CD4-positive, alpha-beta T cell treated with Interleukin-17A for 1 hour (primary cell): ENCODE measurements at places on chromosomes 5 and 9.

- DNase-seq = no peak
These were observed 97.9 kb downstream of the COL23A1 start for GRCh38 chr5:178492278-178492677.

DNA sequence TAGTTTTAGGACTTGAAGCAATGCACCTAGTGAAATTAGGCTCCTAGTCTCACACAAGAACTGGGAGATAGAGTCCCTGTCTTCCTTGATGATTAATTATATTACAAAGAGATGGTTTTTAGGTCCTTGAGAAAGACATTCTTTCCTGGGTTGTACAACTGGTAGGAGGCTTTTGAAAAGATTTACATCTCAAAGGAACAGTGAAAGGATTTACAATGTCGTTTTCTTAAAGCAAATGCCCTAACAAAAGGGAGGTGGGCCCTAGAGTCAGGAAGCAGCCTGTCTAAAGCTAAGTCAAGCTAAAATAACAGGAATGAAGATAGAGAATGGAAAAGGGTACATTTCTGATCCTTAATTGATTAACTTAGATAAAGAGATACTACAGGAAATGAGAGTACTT lies 102.2 kb upstream of the IL7R start:
- DNase-seq = no peak

DNA sequence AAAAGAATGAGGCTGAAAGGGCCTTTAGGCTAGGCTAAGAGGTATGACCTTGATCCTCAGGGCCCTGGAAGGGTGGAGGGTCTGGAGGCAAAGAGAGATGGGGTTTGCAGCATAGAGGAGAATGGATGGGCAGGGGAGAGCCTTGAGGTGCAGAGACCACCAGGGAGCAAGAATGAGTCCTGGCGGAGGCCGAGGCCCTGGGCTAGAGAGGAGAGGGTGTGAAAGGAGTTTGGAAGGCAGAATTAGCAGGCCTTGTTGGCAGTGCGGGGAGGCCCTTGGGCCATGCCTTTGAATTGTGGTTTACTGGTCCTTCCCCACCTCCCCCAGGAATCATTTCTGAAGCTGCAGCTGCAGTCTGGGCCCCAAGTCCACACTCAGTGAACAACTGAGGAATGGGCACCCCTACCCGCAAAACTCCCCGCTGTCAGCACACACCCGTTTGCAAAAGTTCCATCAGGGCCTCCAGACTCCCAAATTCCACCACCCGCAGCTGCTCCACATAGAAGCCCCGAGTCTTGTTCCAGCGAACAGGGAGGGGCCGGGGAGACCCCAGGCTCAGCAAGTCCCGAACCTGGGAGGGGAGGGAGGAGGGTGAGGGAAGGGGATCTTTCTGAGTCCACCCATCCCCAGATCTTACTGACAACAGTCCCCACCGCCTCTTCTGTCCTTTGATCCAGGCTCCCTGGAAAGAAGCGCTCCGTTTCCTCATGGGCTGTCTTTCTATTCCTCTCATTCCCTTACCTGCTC lies 2.1 kb downstream of the KIF12 start:
- DNase-seq = no peak

DNA sequence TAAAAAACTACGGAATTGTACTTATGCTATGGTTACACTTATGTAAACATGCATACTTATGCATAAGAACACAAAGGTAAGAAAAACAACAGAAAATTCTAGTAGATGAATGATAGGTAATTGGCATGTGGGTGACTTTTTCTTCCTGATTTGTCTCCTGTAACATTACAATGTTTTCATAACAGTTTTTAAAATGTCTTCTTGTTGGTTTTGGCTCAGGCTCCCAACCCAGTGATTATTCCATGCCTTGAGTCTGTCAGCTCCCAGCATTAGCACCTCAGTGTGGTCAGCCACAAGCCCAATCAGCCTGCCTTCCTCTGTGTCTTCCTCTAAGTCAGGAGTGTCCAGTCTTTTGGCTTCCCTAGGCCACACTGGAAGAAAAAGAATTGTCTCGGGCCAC lies 7.9 kb upstream of the FOXE1 start:
- no peak for DNase-seq

GRCh38 chr9:121266906-121267650 lies 884 bp upstream of the GSN start:
- DNase-seq = no peak

GRCh38 chr9:129359916-129360536 lies 182.0 kb upstream of the IER5L start:
- DNase-seq = no peak

GRCh38 chr9:32926911-32927310 lies 74.5 kb downstream of the APTX start:
- no peak for DNase-seq

DNA sequence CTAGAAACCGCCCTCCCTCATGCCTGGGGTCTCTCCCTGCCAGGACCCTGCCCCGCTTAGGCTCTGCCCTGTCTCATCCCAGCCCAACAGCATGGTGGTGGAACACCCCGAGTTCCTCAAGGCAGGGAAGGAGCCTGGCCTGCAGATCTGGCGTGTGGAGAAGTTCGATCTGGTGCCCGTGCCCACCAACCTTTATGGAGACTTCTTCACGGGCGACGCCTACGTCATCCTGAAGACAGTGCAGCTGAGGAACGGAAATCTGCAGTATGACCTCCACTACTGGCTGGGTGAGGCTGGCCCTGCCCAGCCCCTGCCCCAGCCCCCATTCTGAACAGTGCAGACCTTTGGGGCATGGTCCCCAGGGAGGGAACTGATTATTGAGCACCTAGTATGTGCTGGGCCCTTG lies 33.9 kb downstream of the GSN start:
- no peak for DNase-seq

- no peak for DNase-seq
These were observed 223.2 kb downstream of the PBX3 start for GRCh38 chr9:125970340-125970739.

- no peak for DNase-seq
These were observed 80.9 kb downstream of the BARX1 start for GRCh38 chr9:93874242-93874641.

GRCh38 chr5:64145216-64145895 lies 20.3 kb upstream of the RNF180 start:
- DNase-seq = no peak

DNA sequence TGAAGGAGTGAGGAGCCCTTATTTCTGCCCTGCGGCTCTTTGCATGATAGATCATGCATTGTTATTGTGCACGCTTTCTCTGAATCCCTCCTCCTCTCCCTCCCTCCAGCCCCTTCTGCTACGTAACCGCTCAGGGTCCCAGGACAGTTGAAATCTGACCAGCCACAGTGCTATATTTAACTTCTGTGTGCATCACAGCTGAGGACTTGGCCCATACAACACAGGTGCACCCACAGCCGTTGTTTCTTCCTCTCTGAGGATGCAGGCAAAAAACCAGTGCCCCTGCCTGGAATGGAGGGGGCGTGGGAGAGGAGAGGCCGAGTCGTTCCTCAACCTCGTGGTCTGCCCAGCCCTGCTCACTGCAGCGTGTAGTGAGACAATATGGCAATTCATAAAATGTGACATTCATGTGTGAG lies 335.6 kb upstream of the CLINT1 start:
- no peak for DNase-seq

GRCh38 chr9:21070171-21070571 lies 7.6 kb downstream of the IFNB1 start:
- DNase-seq = no peak

DNA sequence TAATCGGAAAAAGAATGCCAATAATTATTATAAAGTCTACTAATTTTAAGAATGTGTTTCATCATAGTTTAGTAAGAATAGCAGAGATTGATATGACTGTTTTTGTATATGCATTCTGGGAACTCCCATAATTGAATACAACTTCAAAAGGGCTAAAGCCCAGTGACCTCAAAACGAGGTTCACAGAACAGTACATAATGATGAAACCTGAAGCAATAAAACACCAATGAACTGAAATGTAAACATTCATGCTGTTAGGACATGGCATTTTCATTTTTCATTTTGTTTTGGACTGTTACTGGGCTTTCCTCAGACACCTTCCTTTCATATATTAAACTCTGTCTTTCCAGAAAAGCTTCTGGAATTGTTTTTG lies 684 bp upstream of the JMY start:
- DNase-seq = peak; percentile 23

DNA sequence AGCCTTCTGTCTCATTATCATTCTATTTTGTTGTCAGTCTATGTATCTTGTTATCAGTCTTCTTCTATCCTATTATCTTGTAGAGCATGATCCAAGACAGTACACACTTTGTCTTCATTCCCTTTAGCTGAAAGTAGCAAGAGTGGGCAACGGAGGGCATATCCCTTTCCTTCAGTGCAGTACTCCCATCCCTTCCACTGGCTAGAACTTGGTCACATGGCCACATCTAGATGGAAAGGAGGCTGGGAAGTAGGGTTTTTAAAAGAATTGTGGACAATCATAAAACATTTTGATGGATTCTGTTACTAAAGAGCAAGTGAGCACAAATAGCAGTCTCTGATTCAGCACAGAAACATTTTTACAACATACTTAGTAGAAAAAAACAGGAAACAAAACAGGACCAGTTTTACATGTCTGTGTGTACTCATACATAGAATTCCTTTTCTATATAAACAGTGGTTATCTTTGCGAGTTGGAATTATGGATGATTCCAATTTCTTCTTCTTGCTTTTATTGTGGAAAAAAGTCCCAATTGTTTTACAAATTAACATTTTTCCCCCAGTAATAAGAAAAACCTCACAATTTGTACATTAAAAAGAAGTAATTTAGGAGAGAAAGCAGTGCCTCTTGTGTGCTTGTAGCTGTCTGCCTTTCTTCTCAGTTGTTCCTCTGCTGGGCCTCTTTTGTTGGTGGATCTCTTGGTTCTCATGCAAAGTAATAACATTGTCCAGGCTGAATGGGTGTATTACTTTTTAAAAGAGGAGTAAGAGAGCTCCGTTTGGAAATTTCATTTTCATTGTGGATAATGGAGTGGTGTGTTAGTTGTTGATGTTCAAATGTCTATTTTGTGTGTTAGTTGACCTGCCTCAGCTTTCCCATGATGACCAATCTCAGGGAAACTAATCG lies 410.9 kb upstream of the TRPC7 start:
- no peak for DNase-seq

DNA sequence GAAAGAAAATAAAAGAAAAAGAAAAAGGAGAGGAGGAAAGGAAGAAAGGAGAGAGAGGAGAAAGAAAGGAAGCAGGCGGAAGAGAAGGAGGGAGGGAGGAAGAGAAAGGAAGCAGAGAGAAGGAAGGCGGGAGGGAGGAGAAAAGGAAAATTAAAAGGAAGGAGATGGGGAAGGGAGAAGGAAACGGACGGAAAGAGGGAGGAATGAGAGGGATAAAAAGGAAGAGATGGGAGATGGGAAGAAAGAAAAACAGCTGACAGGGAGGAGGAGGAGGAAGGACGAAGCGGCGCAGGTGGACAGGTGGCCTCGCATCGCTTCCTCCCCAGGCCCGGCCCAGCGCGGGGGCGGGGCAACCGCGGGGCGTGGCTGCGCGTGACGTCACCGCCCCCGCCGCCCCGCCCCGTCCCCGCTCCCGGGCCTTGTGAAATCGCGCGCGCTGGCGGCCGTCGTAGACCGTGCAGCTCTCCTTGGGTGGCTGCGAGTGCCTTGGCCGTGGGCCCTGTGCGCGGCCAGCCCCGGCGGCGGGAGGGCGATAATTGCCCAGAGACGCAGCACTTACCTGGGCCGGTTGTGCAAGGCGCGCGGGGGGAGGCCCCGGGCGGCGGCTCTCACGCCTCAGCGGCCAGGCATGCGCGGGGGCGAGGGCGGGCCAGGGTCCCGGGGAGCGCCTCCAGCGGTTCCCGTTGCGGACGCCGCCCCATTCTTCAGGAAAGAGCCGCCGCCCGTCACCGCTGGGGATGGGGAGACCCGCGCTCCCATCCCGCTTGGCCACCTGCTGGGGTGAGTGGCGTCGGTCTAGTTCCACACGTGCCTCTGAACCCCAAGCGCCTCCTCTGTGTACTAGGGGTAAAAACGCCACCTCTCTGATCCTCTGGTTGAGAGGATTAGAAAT lies 49.6 kb upstream of the FOXE1 start:
- DNase-seq = peak; percentile 82

DNA sequence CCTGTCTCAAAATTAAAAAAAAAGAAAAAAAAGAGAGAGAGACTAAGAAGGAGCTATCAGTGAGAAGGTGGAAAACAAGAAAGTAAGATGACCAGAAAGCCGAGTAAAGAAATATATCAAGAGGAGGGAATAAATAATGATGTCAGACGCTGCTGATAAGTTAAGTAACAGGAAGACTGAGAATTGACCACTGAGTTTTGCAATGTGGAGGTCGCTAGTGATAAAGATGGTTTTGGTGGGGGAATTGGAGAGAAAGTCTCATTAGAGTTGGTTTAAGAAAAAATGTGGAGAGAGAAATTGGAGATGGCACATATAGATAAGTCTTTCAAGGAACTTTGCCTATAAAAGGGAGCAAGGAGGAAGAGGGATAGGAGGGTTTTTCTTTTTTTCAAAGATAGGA lies 91.9 kb downstream of the RAD23B start:
- DNase-seq = no peak

DNA sequence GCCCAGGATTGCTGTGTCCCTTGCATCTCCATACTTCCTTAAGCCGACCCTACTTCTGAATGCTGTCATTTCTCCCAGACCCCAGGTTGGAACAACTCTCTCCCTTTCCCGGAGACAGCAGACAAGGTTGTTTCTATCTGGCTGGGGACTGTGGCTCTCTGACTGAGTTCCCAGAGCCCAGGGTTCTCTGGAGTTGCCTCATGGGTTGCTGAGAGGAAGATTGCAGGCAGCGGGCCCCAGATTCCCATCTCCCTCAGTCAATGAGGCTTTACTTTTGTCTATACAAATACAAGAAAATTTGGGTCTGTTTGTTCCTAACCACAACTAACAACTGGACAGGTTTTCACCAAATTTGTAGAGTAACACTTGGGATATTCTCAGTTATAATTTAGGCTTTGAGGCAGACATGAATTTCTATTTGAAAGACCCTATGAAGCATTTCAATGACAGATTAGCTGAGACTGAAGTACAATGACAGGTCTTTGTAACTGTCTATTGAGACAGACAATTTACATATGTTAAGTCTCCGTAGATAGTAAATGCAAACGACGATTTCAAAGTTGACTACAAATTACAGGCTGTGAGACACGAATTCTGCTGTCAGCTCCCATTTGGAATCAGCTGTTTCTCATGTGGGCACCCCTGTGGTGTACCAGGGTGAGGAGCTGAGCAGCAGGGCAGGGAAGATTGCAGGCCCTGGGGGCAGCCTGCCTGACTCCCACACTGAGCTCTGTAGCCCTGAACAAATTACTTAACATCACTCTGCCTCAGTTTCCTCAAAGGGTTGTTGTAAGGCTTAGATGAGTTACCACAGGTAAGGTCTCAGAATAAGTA lies 107.5 kb downstream of the ATP10B start:
- no peak for DNase-seq

GRCh38 chr5:8434501-8434900 lies 565.6 kb downstream of the MTRR start:
- DNase-seq = no peak

DNA sequence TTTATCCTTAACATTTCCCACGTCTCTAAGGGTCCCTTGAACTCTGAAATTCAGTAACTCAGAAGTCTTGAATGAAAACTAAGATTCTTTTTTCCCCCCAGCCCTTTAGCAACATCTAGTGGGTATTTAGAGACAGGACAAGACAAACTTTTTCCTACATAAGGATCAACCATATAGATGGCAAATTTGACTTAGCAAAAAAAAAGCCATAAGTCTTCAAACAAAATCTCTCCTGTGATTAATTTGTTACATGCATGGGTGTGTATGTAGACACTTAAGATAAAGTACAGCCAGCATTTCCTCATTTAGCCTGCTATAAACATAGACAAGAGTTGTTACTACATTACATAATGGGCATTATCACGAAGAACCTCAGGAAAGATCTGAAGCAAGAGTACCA lies 29.1 kb upstream of the ANKRD31 start:
- DNase-seq = peak; percentile 55

- no peak for DNase-seq
These were observed 830 bp downstream of the ADAMTSL1 start for GRCh38 chr9:18474783-18475182.

GRCh38 chr9:123073991-123074422 lies 40.5 kb downstream of the GPR21 start:
- DNase-seq = no peak
